ENCODE measurements at places on chromosomes 4 and X. TPM values are rescaled to one million over a fixed set of nuclear protein-coding genes. Genes with fewer than 3 reads are reported as not detected.

DNA sequence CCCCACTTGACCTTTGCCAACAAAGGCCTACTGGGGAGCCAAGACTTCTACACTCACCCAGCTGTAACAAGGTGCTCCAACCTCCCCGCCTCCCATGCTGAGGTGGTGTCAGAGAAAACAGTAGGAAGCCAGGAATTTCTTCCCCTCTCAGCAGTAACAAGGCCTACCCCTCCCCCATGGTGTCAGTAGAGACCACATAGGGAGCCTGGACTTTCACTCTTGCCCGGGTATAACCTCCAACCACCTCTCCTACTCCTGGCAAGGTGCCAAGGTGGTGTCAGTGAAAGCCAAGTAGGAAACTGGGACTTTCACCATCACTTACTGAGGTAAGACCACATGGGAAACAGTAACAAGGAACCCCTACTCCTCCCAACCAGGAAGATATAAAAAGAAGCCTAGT lies 93.1 kb downstream of the SLC16A2 start:
- DNase-seq, result no peak

- no peak for DNase-seq
These were observed 349.6 kb upstream of the FTHL17 start for GRCh38 chrX:31421441-31421840.

- no peak for DNase-seq
These were observed 831.9 kb downstream of the TRIML1 start for GRCh38 chr4:188971125-188971524.

DNA sequence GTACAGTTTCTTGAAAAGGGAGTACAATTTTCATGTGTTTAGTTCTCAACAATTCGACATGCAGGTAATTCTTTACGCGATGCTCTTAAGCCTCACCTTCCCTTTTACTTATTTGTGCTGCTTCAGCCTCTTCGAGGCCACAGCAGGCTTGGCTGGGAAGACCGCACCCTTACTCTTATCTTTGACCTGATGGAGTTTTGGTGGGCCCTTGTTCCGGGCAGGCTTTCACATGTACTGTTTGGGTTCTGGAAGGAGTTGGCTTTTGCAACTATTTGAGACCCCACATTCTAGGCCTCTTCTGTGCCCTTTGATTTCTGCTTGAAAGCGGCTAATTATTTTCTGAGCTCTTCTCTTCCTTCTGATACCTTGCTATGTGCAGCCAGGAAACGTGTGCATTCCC lies 60.2 kb downstream of the FAM193A start:
- no peak for DNase-seq

DNA sequence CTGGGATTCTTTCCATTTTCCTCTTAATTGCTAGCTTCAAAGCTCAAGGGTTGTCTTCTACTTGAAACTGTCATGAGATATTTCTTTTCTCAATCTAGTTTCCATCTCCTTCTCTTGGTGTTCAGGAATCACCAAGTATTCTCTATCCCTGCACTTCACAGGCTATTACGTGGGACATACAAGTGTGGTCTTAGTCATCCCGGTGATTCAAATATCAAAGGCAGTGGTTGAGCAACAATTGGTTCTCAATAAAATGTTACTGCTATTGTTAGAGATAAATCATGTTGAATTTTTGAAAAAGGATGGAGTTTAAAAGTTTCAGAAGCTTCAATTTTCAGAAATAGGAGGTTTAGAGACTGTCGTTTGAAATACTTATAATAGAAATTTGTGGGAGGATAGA lies 812.9 kb downstream of the FSTL5 start:
- DNase-seq, result no peak

- DNase-seq, result no peak
These were observed 52.9 kb downstream of the MAP7D2 start for GRCh38 chrX:20063716-20064351.

Gene GABRG1
- not detected for total RNA-seq
